ENCODE measurements at places on chromosomes 12 and 14. TPM values are rescaled to one million over a fixed set of nuclear protein-coding genes. Genes with fewer than 3 reads are reported as not detected.

TSPAN19 gene
- under 0.01 TPM for total RNA-seq

A2M gene
- total RNA-seq = 37.6 TPM

KRT73 gene
- not detected for total RNA-seq

MGP gene
- total RNA-seq = 12.0 TPM

RNFT2 gene
- 26.1 TPM for total RNA-seq

RD3L gene
- not detected for total RNA-seq

PROX2 gene
- not detected for total RNA-seq

ANO2 gene
- total RNA-seq = 2.0 TPM

C14orf132 gene
- total RNA-seq = 41.8 TPM

CLEC2B gene
- 3.7 TPM for total RNA-seq

KRT5 gene
- 0.74 TPM for total RNA-seq

RNASE3 gene
- not detected for total RNA-seq

POTEM gene
- not detected for total RNA-seq

PRPF40B gene
- 13.8 TPM for total RNA-seq

ACOT6 gene
- not detected for total RNA-seq

SLC25A47 gene
- not detected for total RNA-seq

DPY19L2 gene
- 38.1 TPM for total RNA-seq

CMKLR1 gene
- 0.98 TPM for total RNA-seq

RFX4 gene
- total RNA-seq = 6.4 TPM

NRL gene
- total RNA-seq = 1.2 TPM

IAPP gene
- total RNA-seq = under 0.01 TPM

STAC3 gene
- 0.25 TPM for total RNA-seq

PPP1R13B gene
- 8.6 TPM for total RNA-seq

TSHR gene
- total RNA-seq = 0.25 TPM

GALNT9 gene
- 5.4 TPM for total RNA-seq

CDCA4 gene
- total RNA-seq = 5.4 TPM

GLI1 gene
- total RNA-seq = 0.25 TPM

SYNJ2BP gene
- 19.2 TPM for total RNA-seq

BDKRB2 gene
- 0.25 TPM for total RNA-seq

HOXC13 gene
- not detected for total RNA-seq

POMT2 gene
- 13.8 TPM for total RNA-seq

TTC6 gene
- 0.25 TPM for total RNA-seq

MVK gene
- total RNA-seq = 9.3 TPM
